Upper lobe of left lung (tissue), 6 donors: ENCODE measurements at places on chromosomes 12 and 14. TPM values are rescaled to one million over a fixed set of nuclear protein-coding genes. Genes with fewer than 3 reads are reported as not detected.
A peak's percentile ranks its signal among the peaks of the same experiment; 100 is the strongest.

DNA sequence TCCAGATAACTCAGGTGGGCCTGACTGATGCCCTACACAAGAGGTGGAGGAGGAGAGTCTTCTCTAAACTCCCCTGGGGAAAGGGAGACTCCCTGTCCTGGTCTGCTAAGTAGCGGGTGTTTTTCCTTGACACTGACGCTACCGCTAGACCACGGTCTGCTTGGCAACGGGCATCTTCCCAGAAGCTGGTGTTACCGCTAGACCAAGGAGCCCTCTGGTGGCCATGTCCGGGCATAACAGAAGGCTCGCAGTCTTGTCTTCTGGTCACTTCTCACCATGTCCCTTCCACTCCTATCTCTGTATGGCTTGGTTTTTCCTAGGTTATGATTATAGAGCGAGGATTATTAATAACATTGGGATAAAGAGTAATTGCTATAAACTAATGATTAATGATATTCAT, 965.5 kb downstream of the TMEM121 start:
- H3K4me3 ChIP-seq: no peak overlapping the region
- no peak overlapping the region for H3K27ac ChIP-seq
- DNase-seq: no peak
- no peaks in the 10 kb centered on the region for H3K4me1 ChIP-seq
- H3K36me3 ChIP-seq: no peaks in the 10 kb centered on the region

DNA sequence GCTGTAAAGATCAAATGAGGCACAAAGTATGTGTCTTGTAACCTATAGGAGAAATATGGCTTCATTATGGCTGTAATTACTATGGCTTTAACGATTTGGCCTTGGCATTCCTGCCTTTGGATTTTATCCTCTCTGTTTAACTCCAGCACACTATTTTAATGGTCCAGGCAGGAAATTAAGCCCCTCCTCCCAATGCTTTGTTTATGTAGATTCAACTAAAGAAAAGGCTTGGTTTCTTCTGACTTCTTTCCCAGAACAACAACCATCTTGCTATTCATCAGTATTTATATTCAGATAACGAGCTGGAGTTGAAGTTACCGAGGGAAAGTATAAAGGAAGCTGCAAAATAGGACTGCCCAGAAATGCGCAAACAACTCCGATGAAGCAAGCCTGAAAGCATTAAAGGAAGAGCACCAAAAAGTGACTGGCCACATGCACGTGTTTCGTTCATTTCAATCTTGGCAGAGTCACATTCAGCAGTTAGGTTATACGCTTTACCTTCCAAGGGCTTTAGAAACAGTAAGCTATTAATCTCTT, 104.6 kb downstream of the NELL2 start:
- H3K27me3 ChIP-seq: no peaks in the 10 kb centered on the region
- no peaks in the 10 kb centered on the region for H3K4me1 ChIP-seq
- H3K36me3 ChIP-seq: no peaks in the 10 kb centered on the region
- no peak for DNase-seq
- no peak overlapping the region for H3K4me3 ChIP-seq
- H3K27ac ChIP-seq: no peak overlapping the region

CLEC4D gene
- 4.0 TPM for total RNA-seq

BATF gene
- total RNA-seq: 5.4 TPM

- no peaks in the 10 kb centered on the region for H3K27me3 ChIP-seq
- no peaks in the 10 kb centered on the region for H3K4me1 ChIP-seq
- no peaks in the 10 kb centered on the region for H3K36me3 ChIP-seq
- no peak overlapping the region for H3K27ac ChIP-seq
These were observed 94.4 kb downstream of the KIF21A start for GRCh38 chr12:39348523-39348922.

REP15 gene
- total RNA-seq: 4.4 TPM

DNA sequence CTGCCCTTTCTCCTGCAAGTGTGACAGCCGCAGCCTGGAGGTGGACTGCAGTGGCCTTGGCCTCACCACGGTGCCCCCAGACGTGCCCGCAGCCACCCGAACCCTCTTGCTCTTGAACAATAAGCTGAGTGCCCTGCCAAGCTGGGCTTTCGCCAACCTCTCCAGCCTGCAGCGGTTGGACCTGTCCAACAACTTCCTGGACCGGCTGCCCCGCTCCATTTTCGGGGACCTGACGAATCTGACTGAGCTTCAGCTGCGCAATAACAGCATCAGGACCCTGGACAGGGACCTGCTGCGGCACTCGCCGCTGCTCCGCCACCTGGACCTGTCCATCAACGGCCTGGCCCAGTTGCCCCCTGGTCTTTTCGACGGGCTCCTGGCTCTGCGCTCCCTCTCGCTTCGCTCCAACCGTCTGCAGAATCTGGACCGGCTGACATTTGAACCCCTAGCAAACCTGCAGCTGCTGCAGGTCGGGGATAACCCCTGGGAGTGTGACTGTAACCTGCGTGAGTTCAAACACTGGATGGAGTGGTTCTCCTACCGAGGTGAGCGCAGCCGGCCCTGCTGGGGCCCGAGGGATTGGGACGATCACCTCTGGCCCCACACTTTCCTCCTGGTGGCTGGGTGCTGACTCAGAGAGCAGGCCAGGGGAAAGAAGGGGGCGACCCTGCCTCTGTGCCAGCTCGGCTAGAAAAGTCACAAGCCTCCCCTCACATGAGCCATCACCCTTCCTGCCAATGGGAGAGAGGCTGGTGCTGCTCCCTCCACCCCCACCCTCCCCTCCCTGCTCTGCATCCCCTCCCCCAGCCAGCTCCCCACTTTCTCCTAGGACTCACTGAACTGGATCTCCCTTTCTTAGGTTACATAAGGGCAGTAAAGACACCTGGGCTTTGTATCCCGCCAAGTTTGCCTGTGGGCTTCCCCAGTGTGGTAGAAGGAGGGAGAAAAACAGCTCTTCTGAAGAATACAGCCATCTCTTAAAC, 10.9 kb downstream of the LRTM2 start:
- H3K36me3 ChIP-seq: no peaks in the 10 kb centered on the region
- DNase-seq: peak; percentile 82
- H3K4me3 ChIP-seq: no peak overlapping the region
- H3K27me3 ChIP-seq: no peaks in the 10 kb centered on the region
- no peaks in the 10 kb centered on the region for H3K4me1 ChIP-seq
- no peak overlapping the region for H3K27ac ChIP-seq

DNA sequence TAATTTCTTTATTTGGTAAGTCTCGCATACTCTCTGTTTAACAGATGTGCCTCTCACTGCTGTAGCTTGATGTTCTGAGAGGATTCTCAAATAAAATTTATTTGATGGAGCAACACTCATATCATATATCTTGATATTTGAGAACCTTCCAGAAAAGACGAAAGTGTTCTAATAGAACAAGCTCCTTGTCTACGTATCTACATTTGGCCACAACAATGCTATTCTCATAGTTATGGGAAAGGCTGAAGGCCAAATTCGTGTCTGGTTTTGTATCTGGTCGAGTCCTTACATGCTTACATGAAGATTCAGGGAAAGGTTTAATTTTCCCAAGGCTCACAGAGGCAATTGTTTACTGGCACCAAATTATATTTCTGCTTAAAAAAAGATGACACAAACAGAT, 186.7 kb upstream of the SLC38A2 start:
- no peak for DNase-seq
- H3K4me1 ChIP-seq: peaks cover 9% of the 10 kb centered on the region
- no peaks in the 10 kb centered on the region for H3K27me3 ChIP-seq
- no peak overlapping the region for H3K27ac ChIP-seq
- H3K4me3 ChIP-seq: no peak overlapping the region

DNA sequence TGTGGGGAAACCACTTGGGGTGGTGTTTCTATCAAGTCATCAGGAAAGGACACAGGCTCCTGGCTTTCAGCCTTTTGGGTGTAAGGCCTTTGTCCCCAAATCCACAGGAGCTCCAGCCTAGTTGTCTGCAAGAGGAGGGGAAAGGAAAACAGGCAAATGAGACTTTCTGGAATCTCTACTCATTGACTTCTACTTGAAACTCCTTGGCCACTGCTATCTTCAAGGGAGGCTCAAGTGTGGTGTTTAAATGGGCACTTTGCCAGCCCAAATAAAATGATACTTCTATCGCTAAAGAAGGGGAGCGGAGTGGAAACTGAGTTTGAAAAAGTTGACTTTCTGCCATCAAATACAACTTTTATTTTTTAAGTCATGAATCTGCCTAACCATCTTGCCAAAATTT, 445.9 kb upstream of the RGS6 start:
- H3K36me3 ChIP-seq: no peaks in the 10 kb centered on the region
- no peak for DNase-seq
- H3K4me3 ChIP-seq: no peak overlapping the region
- no peaks in the 10 kb centered on the region for H3K27me3 ChIP-seq

DNA sequence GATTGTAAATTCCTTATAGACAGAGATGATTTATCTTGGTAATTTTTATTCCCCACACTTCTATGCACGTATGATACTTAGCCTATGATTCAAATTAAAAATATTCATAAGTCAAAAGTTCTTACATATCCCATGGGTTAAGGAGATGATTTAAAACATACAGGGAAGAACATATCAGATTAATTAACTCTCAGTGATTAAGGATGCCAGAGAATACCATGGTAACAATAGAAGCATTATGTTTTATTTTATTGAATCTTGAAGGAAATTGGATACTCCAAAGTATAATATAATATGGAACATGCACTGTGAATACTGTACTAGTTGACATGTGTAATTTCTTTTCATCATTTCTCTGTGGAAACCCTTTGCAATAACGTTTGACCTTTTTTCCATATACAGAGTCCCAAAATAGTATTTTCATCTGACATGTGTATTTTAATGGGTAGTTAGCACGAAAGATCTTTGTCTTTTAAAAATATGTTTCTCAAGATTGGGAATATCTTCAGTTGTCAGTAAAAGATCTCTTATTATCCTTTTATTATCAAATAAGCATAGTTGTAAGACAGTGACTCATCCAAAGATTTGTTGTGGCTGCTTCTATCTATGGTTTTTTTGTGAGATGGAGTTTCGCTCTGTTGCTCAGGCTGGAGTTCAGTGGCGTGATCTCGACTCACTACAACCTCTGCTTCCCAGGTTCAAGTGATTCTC, 166.7 kb downstream of the RAD51B start:
- H3K36me3 ChIP-seq: no peaks in the 10 kb centered on the region
- no peak for DNase-seq
- no peak overlapping the region for H3K4me3 ChIP-seq
- H3K4me1 ChIP-seq: no peaks in the 10 kb centered on the region
- no peaks in the 10 kb centered on the region for H3K27me3 ChIP-seq

DNA sequence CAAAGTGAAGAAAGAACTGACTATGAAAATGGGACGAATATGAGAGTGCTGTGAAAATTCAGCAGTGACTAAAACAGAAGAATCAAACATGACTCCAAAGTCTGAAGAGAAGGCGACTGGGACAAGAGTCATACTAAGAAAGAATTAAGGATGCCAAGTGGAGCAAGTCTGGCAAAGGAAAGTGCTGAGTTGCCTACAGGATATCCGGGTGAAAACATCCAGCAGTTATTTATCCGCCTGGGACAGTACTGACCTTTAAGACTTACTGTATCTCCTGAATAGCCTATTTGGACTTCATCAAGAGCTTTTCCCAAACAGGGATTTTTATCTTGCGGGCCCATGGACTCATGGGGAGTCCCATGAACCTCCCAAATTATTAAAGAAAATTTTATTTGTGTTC, 41.1 kb downstream of the KICS2 start:
- H3K27me3 ChIP-seq: no peaks in the 10 kb centered on the region
- no peaks in the 10 kb centered on the region for H3K36me3 ChIP-seq
- H3K4me3 ChIP-seq: no peak overlapping the region

- no peaks in the 10 kb centered on the region for H3K36me3 ChIP-seq
- H3K4me3 ChIP-seq: no peak overlapping the region
- no peaks in the 10 kb centered on the region for H3K27me3 ChIP-seq
- H3K27ac ChIP-seq: no peak overlapping the region
- H3K4me1 ChIP-seq: peaks cover 6% of the 10 kb centered on the region
- no peak for DNase-seq
These were observed 376.8 kb downstream of the DPF3 start for GRCh38 chr14:72516936-72517700.

TAS2R7 gene
- not detected for total RNA-seq

DNA sequence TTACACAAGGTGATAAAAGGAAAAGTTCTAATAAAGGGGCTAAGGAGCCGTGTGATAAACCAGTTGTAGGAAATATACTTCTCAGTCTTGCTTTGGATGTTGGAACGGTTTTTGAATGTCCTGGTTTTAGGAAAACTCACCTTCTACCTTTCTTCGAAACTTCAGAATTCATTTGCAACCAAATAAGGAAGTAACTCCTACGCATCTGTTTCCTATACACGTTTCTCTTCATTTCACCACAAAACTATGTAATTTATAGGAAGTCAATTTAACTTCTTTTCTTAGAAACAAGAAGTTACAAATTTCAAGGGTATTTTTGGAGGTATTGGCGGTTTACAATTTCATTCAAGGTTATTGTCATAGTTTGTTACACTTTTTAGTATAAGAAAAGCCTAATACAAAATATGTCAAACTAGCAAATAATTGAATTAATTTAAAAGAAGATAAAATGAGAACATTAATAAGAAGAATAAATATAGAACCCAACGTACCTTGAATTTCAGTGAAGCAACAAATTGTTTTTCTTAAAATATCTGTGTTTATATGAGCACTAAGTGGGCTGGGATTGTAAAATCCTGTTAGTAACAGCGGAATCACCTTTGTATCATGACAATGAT, 33.2 kb upstream of the CD69 start:
- H3K4me3 ChIP-seq: no peak overlapping the region
- H3K36me3 ChIP-seq: no peaks in the 10 kb centered on the region
- no peaks in the 10 kb centered on the region for H3K4me1 ChIP-seq
- no peak for DNase-seq
- no peaks in the 10 kb centered on the region for H3K27me3 ChIP-seq

DNA sequence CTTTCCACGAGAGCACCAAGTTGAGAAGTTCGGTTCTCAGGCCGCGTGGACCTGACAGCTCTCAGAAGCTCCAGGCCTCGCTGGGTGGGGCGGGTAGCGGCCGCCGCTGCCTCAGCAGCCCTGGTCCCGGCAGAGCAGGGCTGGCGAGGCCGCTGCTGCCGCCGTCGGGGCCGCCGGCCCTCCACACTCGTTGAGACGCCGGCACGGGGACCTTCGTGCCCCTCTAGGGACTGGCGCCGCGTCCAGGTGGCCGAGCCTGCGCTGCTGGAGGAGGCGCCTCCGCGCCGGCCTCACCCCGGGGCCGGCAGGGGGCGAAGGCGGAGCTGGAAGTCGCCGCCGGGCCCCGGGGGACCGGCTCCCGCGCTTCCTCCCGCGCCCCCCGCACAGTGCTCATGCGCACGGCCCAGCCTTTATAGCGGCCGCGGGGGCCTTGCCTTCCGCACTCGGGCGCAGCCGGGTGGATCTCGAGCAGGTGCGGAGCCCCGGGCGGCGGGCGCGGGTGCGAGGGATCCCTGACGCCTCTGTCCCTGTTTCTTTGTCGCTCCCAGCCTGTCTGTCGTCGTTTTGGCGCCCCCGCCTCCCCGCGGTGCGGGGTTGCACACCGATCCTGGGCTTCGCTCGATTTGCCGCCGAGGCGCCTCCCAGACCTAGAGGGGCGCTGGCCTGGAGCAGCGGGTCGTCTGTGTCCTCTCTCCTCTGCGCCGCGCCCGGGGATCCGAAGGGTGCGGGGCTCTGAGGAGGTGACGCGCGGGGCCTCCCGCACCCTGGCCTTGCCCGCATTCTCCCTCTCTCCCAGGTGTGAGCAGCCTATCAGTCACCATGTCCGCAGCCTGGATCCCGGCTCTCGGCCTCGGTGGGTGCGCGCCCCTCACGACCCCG, at the start of gene COCH:
Gene COCH (plus strand): TSS at position 440 of the 879 bp plus-strand sequence. CDS start 380 bp downstream, at position 820.
- DNase-seq: peak; percentile 89
- no peaks in the 10 kb centered on the region for H3K36me3 ChIP-seq
- H3K27ac ChIP-seq: no peak within 1 kb of the TSS
- peaks cover 27% of the 10 kb centered on the region for H3K27me3 ChIP-seq

MYO1H gene
- 0.46 TPM for total RNA-seq

GRCh38 chr12:123104809-123105208, 46.1 kb downstream of the PITPNM2 start:
- H3K27ac ChIP-seq: peak overlapping the region; percentile 81
- no peaks in the 10 kb centered on the region for H3K36me3 ChIP-seq
- H3K27me3 ChIP-seq: no peaks in the 10 kb centered on the region
- no peak overlapping the region for H3K4me3 ChIP-seq
- DNase-seq: no peak
